ENCODE measurements at places on chromosomes 7 and 10.

DNA sequence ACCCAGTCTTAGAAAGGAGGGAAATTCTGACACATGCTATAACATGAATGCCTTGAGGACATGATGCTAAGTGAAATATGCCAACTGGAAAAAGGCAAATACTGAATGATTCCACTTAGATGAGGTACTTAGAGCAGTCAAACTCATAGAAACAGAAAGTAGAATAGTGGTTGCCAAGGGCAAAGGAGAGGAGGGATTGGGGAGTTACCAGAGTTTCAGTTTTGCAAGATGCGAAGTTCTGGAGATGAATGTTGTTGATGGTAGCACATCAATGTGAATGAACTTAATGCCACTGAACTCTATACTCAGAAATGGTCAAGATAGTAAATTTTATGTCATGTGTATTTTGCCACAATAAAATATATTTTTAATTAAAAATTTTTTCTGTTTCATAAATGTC, 38.9 kb downstream of the DRGX start:
- no peak overlapping the region for H3K27ac ChIP-seq
- H3K36me3 ChIP-seq: no peaks in the 10 kb centered on the region
- H3K4me3 ChIP-seq: no peak overlapping the region
- H3K27me3 ChIP-seq: no peaks in the 10 kb centered on the region

- H3K4me3 ChIP-seq: no peak overlapping the region
- no peaks in the 10 kb centered on the region for H3K4me1 ChIP-seq
- H3K27ac ChIP-seq: no peak overlapping the region
- DNase-seq: no peak
- no peaks in the 10 kb centered on the region for H3K27me3 ChIP-seq
- H3K36me3 ChIP-seq: peaks cover 6% of the 10 kb centered on the region
These were observed 38.3 kb upstream of the TOMM7 start for GRCh38 chr7:22860784-22861482.

DNA sequence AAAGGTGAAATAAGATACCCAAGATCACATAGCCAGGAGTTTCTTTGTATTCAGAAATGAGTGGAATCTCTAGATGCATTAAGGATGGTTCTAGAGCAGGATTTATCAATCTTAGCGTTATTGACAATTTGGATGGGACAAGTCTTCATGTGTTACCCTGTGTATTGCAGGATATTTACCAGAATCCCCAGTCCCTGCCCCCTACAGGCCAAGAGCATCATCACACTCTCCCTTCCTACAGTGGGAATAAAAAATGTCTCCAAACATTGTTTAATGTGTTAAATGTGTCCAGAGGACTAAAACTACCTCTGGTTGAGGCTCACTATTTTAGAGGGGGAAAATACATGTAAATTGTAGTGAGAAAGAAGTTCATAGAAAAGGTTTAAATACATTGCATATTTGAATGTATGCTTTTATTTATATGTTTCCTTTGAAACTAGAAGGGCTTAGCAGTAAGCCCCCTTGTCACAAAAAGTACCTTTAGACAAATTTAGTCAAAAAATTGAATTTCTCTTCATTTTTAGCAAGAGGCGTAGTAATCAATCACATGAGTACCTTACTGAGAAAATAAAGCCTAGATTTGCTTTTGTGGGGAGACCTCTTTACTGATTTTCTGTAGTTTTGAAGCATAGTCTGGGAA, 141.2 kb downstream of the MLLT10 start:
- no peaks in the 10 kb centered on the region for H3K4me1 ChIP-seq
- H3K4me3 ChIP-seq: no peak overlapping the region
- DNase-seq: peak; percentile 16

DNA sequence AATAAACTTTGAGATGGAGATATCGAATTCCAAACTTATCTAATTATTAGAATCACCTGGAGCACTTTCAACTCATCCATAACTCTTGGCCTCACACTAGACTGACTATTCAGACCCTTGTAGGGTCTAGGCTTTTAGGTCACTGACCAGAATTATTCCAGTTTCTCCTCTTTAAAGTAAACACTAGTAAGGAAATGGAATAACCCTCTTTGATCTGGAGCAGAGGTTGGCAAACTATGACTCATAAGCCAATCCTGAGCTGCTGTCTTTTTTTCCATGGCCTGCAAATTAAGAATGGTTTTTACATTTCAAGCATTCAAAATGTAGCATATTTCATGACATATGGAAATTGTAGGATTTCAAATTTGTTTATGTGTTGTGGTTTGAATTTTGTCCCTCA, 1601.9 kb downstream of the REEP3 start:
- H3K4me1 ChIP-seq: no peaks in the 10 kb centered on the region
- no peak overlapping the region for H3K4me3 ChIP-seq
- H3K36me3 ChIP-seq: no peaks in the 10 kb centered on the region
- no peaks in the 10 kb centered on the region for H3K27me3 ChIP-seq
- no peak for DNase-seq

- DNase-seq: no peak
- no peak overlapping the region for H3K27ac ChIP-seq
- H3K36me3 ChIP-seq: peaks cover 6% of the 10 kb centered on the region
- no peaks in the 10 kb centered on the region for H3K4me1 ChIP-seq
- no peaks in the 10 kb centered on the region for H3K27me3 ChIP-seq
These were observed 23.0 kb upstream of the LRGUK start for GRCh38 chr7:134104166-134104565.

DNA sequence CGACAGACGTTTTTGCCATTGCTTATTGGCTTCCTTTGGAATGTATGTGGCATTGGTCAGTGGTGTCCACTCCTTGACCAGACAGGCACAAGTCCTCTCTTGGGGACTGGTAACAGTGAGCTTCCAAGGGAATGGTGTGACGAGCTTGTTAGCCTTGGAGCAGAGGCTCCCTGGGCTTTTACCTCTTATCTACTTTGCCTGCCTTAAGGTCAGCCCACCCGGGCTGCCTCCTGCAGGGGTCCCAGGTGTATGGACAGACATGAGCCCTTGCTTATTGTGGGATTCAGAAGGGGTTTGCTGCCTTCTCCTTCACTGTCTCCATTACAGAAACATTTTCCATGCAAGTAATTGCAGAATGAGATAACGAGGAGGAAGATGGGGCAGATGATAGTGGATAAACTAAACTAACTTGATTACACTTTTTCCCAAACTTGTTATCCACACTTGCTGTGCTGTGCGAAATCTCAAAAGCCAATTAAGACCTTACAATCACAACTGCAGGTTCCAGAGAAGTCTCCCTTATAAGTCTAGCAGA, 29.7 kb downstream of the PLPP4 start:
- H3K27ac ChIP-seq: no peak overlapping the region
- no peaks in the 10 kb centered on the region for H3K4me1 ChIP-seq
- H3K27me3 ChIP-seq: peaks cover 6% of the 10 kb centered on the region

DNA sequence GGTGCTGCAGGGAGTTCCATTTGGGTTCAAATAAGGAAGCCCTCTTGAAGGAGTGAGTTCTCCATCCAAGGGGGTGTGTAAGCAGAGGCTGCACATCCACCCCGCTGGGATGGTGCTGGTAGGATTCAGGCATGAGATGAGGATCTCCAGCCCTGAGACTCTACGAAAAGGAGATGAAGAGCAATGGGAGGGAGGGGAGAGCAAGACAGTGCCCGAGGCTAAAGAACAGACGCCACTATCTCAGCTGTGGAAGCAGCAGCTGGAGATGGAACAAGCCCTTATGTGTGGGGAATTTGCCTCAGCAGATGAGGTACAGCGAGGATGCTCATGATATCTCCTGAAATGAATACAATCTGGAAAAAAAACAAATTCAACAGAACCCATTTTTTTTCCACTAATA, 28.1 kb upstream of the MYL10 start:
- H3K4me3 ChIP-seq: no peak overlapping the region
- H3K4me1 ChIP-seq: no peaks in the 10 kb centered on the region
- peaks cover 4% of the 10 kb centered on the region for H3K27me3 ChIP-seq
- no peaks in the 10 kb centered on the region for H3K36me3 ChIP-seq
- H3K27ac ChIP-seq: no peak overlapping the region

GRCh38 chr10:16271571-16271970, 165.2 kb upstream of the PTER start:
- no peak overlapping the region for H3K27ac ChIP-seq
